Cardiac muscle cell (in vitro differentiated cells and primary cell): ENCODE measurements at places on chromosomes 16 and 17. TPM values are rescaled to one million over a fixed set of nuclear protein-coding genes. Genes with fewer than 3 reads are reported as not detected.

RSAD1 gene
- 24.1 and 35.8 TPM in 2 replicates for total RNA-seq

KRTAP4-5 gene
- total RNA-seq, result not detected in 2 replicates

ATP2A1 gene
- 2.6 and 2.7 TPM in 2 replicates for total RNA-seq

TANGO6 gene
- 8.8 and 8.9 TPM in 2 replicates for total RNA-seq

MAPT gene
- total RNA-seq, result 1.3 and 2.9 TPM in 2 replicates

CLEC19A gene
- total RNA-seq, result not detected in 2 replicates

ADAM11 gene
- total RNA-seq, result 72.3 and 116 TPM in 2 replicates

KRTAP4-6 gene
- not detected in 2 replicates for total RNA-seq

C16orf89 gene
- 0.49 TPM in 1 of 2 replicates, not detected in the other for total RNA-seq

NKD1 gene
- 0.86 and 1.8 TPM in 2 replicates for total RNA-seq
